ENCODE measurements at places on chromosomes 6 and 20.

DNA sequence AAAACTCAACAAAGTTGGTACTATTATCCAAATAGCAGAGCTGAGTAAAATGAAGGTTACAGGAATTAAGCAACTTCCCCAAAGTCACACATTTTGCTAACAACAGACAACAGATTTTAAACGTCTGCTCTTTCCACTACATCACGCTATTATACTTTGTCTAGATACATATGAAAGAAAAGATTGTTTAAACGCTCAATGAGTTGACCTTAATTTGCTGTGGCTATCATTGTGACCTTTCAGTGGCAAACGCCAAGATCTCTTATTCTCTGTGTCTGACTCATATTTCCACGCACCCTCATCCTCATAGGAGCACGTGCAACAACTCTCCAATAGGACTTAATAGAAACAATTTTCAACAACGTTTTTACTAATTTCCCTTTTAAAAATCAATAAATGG lies 540.1 kb downstream of the MAFB start:
- no peak for DNase-seq

- no peak for DNase-seq
Observed at GRCh38 chr6:148291876-148292275, 50.8 kb upstream of the SASH1 start.

DNA sequence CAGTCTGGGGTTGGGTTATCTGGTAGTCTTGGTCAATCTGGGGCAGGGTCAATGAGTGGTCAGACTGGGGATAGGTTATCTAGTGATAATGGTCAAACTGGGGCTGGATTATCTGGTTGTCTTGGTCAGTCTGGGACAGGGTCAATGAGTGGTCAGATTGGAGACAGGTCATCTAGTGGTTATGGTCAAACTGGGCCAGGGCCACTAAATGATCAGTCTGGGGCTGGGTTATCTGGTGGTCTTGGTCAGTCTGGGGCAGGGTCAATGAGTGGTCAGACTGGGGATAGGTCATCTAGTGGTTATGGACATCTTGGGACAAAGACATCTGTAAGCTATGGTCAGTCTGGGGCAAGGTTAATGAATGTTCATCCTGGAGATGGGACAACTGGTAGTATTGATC lies 28.5 kb upstream of the BPIFA2 start:
- no peak for DNase-seq

- DNase-seq: no peak
Observed at GRCh38 chr6:163806755-163807499, 392.4 kb downstream of the QKI start.

- DNase-seq: no peak
Observed at GRCh38 chr20:5465604-5465927, 148.8 kb upstream of the PROKR2 start.
